ENCODE measurements at places on chromosomes 12 and 14.

- DNase-seq: no peak
Measured at GRCh38 chr14:70036665-70037064, 152.1 kb downstream of the SLC8A3 start.

DNA sequence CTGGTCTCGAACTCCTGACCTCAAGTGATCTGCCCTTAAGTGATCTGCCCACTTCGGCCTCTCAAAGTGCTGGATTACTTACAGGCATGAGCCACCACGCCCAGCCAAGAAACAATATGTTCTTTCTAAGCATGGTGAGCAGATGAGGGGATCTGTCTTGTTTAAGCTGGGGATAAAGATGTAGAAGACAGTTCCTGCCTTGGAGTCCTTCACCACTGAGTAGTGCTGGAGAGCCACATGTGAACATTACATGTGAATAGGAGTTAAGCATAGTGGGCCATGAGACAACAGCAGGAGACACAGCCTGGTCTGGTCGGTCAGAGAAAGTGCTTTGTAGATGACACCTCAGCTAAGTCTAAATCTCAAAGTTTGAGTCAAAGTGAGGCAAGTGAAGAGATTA is 26.0 kb downstream of the TMBIM6 start:
- no peak for DNase-seq

- no peak for DNase-seq
Measured at GRCh38 chr12:116556964-116557698, 2.0 kb upstream of the MAP1LC3B2 start.

DNA sequence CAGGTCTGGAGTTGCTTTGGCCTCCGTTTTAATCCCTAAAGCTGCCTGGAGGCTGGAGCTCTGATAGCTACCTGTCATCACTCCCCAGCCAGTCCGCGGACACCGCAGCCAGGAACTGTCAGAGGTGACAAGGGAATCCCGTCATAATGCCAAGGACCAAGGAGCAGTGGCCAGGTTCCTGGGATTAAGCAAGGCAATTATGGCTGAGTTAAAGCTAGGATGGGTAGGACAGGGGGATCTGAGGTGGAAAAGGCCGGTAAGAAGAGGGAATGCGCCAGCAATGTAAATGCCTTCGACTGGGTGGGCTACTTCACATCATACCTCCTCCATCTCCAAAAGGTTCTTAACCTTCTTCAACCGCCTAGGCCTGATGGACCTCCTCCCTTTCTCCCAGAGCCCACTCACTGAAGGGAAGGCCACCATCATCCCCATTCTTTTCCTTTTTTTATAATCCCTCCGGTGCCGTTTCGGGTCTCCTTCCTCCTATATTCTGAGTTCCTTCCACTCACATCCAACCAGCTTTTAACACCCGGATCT is 1.9 kb downstream of the PPP1R3E start:
- peak; percentile 59 for DNase-seq

- DNase-seq: no peak
Measured at GRCh38 chr14:31945074-31945613, 132.0 kb upstream of the ARHGAP5 start.

GRCh38 chr14:92473261-92473968 is 40.2 kb upstream of the RIN3 start:
- DNase-seq: peak; percentile 35

DNA sequence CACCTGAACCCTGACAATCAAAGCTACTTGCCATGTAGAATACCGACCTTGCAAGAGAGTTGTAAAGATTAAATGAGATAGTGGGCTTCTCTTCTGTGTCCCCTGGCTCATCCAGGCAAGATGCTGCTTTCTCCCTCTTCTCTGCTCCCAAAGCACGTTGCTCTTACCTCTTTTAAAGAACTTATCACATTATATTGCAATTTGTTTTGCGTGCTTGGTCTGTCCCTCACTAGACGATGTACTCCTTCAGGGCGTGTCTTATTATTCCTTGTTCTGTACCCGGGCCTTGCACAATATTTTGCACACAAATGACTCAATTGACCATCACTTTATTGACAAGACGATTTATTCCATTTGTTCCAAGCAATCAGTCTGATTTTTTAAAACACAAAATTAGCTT is 3.3 kb downstream of the DCN start:
- DNase-seq: no peak

DNA sequence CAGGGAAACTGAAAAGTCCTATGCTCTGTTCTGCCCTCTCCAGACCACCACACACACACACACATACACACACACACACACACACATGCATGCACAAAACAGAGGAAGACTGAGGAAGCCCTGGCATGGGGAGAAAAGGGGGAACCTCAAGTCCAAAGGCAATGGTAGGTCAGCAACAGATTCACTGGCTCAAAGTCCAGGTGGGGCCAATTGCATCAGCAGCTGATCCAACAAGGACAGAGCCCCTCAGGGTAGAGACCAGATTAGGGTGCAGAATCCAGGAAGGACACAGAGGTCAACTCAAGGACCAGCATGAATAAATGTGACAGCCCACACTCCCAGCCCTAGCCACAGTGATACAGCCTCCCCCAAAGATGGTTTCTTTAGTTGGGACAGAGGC is 425.0 kb upstream of the SOX5 start:
- DNase-seq: no peak

DNA sequence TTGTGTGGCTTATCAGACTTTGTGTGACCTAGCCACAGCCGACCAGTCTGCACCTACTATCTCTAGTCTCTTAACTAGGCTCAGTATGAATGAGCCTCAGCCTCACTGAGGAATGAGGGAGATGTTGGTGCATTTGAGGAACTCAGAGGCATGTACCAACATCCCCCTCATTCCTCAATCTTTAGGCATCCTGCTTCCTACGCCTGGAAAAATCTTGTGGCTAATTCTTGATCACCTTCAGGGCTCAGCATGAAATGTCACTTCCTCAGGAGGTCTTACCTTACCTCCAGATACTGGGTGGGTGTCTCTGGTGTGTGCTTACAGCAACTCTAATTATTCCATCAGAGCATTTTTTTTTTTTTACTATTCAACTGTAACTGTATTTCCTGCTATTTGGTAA is 148.8 kb upstream of the TMCC3 start:
- no peak for DNase-seq

DNA sequence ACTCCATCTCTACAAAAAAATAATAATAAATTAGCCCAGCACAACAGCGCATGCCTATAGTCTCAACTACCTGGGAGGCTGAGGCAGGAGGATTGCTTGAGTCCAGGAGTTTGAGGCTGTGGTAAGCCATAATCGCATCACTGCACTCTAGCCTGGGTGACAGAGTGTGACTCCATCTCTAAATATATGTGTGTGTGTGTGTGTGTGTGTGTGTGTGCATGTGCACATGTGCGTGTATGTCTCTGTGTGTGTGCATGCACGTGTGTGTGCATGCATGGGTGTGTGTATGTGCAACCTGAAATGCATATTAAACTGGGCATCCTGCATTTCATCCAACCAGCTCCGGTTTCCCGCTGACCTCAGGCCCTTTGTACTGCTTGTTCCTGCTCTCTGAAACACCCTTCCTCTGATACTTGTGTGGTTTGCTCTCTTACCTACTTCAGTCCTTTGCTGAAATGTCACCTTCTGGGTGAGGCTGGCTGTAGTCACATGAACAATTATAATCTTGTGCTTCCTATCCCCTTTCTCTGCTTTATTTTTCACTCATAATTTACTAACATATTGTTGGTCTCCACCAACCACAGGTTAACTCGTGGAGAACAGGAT is 46.9 kb downstream of the PHLDA1 start:
- no peak for DNase-seq

GRCh38 chr12:121713257-121713777 is 765 bp downstream of the TMEM120B start:
- no peak for DNase-seq

GRCh38 chr12:80700327-80700726 is 7.1 kb upstream of the MYF6 start:
- DNase-seq: no peak

GRCh38 chr14:57943541-57943940 is 77.6 kb upstream of the SLC35F4 start:
- DNase-seq: no peak

- DNase-seq: no peak
Measured at GRCh38 chr12:51869496-51869865, 18.4 kb upstream of the ANKRD33 start.

DNA sequence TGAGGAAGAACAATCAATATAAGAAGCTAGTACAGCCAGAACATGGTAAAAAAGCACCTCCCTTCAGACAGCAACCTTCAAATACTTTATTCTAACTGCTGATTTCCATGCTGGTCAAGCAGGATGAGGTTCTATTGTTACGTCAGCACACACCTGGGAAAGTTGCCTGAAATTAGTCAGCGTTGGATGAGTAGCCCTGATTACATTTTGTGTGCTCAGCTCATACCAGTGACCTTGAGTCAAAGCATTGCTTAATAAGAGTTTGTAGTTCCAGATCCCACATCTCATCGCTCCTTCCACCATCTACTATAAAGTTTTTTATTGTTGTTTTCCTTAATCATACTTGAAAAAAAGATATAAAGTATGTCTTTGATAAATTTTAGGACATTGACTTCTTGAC is 361.5 kb downstream of the EGLN3 start:
- DNase-seq: no peak

DNA sequence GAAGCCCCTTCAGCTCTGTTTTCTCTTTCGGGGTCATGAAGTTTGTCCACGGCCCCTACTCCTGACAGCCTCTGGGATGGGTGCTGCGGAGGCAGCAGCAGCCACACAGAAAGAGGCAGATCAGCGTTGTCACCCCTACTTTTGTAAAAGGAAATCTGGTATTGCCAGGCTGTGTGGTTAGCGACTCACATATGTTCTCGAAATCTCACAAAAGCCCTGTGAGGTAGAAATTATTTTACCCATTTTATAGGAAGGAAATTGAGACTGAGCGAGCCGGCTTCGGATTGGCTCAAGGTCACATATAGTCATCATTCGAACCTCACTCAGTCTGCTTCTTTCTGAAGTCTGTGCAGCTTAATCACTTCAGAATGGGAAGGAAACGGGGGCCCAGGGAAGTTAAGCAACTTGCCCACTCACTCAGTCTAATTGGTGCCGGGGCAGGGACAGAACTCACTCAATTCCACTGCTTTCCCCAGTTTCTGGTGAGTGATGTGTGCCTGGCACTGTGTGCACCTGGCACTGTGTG is 1.1 kb upstream of the CKAP4 start:
- no peak for DNase-seq

DNA sequence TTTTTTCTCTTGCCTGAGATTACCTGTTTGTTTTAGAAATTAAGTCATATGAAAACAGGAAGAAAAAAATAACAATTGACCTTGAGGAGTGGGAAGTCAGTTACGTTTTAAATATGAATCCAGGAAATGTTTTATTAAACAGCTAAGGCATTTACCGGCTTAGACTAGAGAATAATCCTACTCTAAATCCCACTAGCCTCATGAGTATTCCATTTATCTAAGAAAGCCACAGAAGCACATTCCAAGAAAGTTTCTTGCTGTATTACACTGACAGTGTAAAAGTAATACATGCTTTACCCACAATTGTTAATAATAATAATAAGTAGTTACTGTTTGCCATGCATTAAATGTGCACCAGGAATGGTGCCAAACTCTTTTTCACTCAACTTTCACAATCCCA is 90.9 kb downstream of the BMP4 start:
- DNase-seq: no peak

DNA sequence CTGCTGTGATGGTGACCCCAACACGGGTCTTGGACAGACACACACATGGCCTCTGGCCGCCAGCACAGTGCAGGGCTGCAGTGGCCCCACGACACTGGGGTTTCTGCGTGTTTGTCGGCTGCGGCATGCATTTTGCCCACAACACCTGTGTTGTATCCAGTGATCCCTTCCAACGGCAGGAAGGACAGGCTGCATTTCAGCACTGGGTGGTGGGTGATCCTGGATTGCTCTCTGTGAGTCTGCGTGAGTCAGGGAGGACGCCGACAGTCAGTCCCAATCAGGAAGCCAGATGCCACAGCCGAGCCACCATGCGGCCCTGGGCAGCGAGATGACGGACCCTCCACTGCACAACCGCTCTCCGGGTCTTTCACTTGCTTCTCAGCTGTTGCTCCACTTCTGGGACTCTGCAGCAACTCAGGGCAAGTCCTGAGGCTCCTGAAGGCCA is 20.6 kb downstream of the LRTM2 start:
- no peak for DNase-seq

GRCh38 chr12:3604748-3605586 is 114.0 kb downstream of the PRMT8 start:
- DNase-seq: no peak

DNA sequence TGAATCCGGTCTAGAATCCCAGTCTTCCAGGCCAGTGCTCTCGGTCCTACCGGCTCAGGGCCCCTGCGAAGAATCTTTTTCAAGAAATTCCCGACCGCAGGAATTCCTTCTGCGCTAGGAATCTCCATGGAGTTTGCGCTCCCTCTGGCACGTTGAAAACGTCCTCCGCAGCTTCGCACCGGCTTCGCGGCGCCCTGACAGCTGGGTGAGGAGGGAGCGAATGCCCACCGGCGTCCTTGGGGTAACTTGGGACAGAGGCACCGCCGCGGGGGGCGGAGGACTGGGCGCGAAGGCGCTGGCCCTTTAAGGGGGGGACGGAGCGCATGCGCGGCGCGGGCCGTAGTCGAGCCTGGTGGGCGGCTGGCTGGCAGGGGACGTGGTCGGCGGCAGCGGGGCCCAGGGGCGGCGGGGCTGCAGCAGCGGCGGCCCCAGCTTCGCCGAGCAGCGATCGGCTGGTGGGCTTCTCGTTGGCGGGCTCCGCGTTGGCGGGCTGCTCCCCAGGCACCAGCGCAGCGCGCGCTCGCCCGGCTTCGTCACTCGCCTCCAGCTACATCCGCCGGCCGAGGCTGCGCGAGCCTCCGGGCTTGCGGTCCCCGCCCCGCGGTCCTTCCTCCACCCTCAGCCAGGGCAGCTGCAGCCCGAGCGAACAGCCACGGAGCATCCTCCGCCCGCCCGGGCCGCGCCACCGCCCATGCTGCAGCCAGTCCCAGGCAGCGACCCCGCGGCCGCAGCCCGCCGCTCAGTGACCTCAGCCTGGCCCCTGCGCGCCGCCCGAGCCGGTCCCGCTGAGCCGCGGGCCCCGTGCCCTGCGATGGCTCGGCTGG is at the start of gene VASH1:
Gene VASH1, plus strand, starts transcription at position 333 of the 824 bp plus-strand sequence. CDS start 1,354 bp downstream, outside the sequence.
- peak; percentile 84 for DNase-seq

DNA sequence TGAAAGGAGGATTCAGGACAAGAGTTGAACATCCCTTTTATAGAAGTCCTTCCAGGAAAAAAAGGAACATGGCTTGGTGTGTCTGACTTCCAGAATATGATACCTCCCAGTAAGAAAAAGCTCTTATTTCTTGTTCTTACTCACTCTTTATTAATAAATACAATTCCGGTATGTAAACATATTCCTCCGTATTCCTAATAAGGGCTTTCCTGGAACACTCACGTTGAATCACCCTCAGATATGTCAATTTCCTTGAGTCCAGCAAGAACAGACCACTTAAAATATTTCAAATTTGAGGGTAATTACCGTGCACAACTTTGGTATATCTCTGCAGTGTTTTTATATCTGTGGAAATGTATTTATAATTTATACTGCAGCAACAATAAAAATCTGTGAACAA is 385.6 kb downstream of the SYT1 start:
- no peak for DNase-seq

GRCh38 chr14:58414845-58415244 is 12.5 kb downstream of the TIMM9 start:
- no peak for DNase-seq

- DNase-seq: no peak
Measured at GRCh38 chr14:22405201-22405600, 183.8 kb downstream of the DAD1 start.

GRCh38 chr12:28161697-28162096 is 28.6 kb upstream of the CCDC91 start:
- no peak for DNase-seq

All from activated CD8-positive, alpha-beta memory T cell treated with anti-CD3 and anti-CD28 coated beads, Interleukin-2, amount 50 U/mL, for 48 hours (primary cell).